ENCODE measurements at places on chromosomes 1 and 21.
A peak's percentile ranks its signal among the peaks of the same experiment; 100 is the strongest.

- DNase-seq = no peak
Observed at GRCh38 chr1:45999507-45999906, 132.9 kb downstream of the PIK3R3 start.

- DNase-seq = no peak
Observed at GRCh38 chr21:38999161-38999560, 184.1 kb downstream of the PSMG1 start.

DNA sequence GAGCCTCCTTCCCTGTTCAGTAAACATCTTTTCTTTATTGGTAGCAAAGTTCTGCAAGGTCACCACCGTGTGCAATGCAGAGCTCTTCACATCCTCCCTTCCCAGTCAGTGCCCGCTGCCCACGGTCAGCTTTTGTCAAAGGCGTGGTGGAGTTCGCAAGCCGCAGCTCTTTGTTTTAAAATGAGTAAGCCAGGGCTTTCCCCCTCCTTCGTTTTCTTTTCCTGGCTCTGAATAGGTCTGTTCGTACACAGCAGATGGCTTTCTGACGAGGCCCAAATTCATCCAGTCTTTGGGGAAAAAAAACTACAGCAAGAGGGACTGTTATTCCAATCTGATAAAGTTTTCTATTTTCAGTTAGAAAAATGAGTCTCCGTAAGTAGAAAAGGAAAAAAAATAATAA, 153.2 kb downstream of the LRIG2 start:
- no peak for DNase-seq

GRCh38 chr1:214989341-214989740, 93.2 kb upstream of the KCNK2 start:
- peak; percentile 68 for DNase-seq

DNA sequence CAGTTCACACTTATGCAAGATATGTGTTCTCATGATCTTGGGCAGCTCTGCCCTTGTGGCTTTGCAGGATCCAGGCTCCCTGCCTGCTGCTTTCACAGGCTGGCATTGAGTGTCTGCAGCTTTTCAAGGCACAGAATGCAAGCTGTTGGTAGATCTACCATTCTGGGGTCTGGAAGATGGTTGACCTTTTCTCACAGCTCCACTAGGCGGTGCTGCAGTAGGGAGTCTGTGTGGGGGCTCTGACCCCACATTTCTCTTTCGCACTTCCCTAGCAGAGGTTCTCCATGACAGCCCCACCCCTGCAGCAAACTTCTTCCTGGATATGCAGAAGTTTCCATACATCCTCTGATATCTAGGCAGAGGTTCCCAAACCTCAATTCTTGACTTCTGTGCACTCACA, 500.5 kb downstream of the BRINP3 start:
- DNase-seq = no peak

- DNase-seq = peak; percentile 54
Observed at GRCh38 chr1:22275626-22276395, 132.9 kb upstream of the WNT4 start.

DNA sequence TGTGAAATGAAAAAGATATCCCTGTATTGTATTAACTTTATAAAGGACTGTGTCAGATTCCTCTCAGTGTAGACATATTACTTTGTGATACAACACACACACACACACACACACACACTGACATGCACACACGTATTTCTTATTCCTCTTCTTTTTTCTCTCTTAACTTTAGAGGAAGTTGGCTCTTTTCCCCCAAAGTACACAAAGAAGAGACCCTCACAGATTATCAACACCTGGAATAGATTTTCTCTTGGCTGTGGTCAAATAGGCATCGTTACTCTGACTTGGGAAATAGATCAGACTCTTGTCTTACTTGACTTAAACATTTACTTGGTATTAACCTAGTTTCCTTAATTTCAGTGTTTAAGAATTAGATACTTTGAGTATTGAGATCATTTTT, 792.8 kb downstream of the ADGRL2 start:
- no peak for DNase-seq

DNA sequence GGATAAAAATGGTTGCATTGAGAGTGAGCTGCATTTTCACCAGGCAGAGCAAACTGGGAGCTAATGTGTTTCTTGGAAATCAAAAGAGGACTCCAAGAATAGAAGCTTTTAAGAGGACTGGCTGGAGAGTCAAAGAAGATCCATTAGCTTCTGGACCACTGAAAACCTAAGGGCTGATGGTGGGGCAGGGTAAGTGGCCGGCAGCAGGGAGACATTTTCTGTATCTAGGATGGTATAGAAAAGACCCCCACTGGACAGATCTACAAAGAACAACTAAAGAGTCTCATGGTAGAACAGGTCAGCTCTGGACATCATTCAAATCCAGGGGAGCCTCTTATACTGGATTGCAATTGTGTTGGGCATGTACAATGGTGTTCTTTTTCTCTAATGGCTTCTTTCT, 262.3 kb downstream of the PTGER3 start:
- no peak for DNase-seq

- no peak for DNase-seq
Observed at GRCh38 chr1:68375919-68376318, 73.8 kb downstream of the RPE65 start.

DNA sequence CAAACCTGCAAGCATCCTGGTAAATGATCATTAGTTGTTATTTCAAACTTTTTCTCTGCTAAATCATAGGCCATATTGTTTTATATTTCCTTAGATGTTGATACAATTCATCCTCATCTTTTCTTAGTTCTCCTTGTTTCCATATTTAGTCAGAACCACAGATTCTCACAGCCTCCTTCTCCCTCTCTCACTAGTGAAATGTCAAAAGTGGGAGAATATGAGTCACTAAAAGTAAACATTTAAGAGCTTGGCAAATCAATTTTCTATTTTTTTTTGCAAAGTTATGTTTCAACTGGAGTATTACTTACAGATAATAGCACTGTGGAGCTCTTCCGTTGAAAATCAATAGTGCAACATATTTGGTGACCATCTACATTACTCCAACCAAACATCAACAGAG, 308.8 kb downstream of the COL11A1 start:
- peak; percentile 8 for DNase-seq

DNA sequence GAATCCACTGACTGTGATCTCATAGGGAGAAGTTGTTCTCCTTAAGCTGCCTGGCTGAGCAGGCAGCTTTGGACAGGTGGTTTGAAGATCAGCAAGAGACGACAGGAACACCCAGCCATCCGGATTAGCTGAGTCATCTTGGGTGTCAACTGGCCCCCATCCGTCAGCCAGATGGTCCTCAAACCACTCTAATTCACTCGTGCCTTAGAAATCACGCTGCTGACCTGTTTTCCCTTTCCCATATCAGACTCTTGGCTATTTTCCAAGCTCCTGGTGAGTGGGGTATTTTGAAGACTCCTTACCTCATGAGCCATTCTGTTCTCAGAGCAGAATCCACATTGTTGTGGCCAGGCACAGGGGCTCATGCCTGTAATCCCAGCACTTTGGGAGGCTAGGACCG, 149.1 kb upstream of the L1TD1 start:
- peak; percentile 5 for DNase-seq

DNA sequence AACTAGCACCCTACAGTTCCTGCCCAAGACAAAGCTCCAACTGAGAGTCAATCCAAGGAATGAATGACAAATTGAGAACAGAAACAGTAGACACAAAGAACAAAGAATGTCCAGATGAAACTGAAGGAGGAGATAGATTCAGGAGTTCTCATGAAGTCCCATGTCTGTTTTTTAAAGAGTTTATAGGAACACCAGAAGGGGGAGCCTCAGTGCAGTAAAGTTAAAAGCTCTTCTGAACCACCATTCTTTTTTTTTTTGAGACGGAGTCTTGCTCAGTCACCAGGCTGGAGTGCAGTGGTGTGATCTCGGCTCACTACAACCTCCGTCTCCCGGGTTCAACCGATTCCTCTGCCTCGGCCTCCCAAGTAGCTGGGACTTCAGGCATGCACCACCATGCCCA, 323.6 kb downstream of the MRPL39 start:
- DNase-seq = peak; percentile 57

- no peak for DNase-seq
Observed at GRCh38 chr1:223662943-223663342, 2.6 kb downstream of the CAPN8 start.

GRCh38 chr21:37208056-37208721, 58.9 kb downstream of the VPS26C start:
- no peak for DNase-seq

GRCh38 chr1:89309828-89310227, 37.2 kb upstream of the GBP5 start:
- DNase-seq = no peak

GRCh38 chr1:15355968-15356625, 53.6 kb upstream of the EFHD2 start:
- DNase-seq = peak; percentile 93
